Thymus (tissue), 14 donors: ENCODE measurements at places on chromosomes 16 and 17.

DNA sequence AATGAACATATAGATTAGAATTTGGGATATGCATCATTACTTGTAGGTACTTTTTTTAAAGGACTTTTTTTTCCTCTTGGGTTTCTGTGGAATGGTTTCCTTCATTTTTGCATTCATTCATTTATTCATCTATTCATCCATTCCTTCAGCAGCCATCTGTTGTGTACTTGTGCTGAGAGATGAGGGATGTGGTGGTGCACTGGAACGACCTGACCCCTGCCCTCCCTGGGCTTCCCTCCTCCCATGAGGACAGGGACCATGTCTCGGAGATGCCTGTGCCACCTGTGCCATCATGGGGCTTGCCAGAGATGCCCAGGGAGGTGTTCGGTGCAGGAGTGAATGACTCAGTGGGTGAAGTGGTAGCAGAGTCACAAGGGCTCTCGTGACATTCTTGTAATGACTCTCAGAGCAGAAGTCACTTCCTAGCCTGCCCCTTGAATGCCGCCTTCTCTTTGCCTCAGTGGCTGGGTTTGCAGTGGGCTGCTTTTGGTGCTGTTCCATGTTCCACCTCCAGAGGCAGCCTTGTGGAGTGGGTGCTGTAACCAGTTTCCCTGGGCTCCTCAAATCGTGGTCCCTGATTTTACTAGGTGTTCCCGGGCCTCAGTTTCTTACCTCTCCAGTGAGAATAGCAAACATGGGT is 43.9 kb downstream of the CLEC16A start:
- no peak for DNase-seq

GRCh38 chr17:72467841-72468653 is 347.2 kb downstream of the SOX9 start:
- DNase-seq = no peak

GRCh38 chr17:6000426-6000825 is 69.8 kb upstream of the WSCD1 start:
- no peak for DNase-seq

GRCh38 chr17:77501101-77501566 is 360.4 kb downstream of the SEC14L1 start:
- no peak for DNase-seq

- no peak for DNase-seq
Observed at GRCh38 chr17:11176549-11176948, 64.5 kb upstream of the SHISA6 start.

- DNase-seq = no peak
Observed at GRCh38 chr16:65532258-65532657, 410.4 kb upstream of the CDH11 start.

GRCh38 chr17:81727324-81728031 is 15.4 kb downstream of the SLC25A10 start:
- no peak for DNase-seq

DNA sequence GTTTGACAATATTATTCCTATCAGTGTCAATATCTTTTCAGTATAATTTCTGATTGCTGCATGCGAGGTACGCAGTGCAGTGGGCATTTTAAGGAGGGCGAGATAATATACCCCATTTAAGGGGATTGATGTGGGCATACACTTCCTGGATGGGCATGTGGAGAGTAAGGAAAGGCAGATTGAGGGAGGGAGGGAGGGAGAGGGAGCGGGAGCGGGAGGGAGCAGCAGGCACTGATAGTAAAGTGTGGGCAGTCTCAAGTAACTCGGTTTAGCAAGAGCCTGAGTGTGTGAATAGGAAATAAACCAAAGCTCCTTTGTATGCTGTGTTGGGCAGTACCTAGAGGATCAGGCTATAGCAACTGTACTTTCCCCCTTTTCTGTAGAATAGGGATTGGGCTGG is 5.1 kb downstream of the BPTF start:
- no peak for DNase-seq

DNA sequence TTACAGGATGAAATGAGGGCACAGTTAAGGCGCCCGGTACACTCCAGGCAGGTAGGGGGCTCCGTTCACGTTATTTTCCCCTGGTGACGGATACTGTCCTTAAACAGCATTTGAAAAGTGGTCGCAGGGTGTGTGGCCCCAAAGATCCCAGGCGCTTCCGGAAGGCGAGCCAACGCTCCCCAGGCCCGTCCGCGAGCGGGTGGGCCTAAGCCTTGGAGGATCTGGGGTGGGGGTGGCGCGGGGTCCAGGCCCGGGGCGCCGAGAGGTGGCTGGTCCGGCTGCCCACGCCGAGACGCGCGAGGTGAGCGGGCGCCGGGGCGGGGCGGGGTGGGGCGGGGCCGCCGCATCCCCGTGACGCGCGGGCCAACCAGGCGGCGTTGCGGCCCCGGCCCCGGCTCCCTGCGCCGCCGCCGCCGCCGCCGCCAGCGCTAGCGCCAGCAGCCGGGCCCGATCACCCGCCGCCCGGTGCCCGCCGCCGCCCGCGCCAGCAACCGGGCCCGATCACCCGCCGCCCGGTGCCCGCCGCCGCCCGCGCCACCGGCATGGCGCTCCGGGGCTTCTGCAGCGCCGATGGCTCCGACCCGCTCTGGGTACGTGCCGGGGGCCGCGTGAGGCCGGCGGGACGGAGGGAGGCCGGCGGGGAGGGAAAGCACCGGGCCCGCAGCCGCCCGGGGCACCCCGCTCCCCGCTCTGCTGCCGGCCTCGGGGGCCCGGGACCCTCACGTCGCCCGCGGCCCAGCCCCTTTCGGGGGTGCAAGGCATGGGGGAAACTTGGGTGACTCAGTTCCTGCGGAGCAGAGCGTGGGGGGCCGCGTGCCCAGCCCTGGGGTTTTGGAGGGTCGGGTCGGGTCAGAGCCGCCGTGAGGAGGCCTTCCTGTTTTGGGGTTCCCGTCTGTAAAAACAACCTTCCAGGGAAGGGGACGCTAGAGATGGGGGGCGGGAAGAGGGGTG is at the start of gene ABCC1:
TSS of gene ABCC1 (plus strand) at position 407 of the 951 bp plus-strand sequence. CDS start at position 543, 136 bp downstream.
- DNase-seq = no peak

- no peak for DNase-seq
Observed at GRCh38 chr16:1537138-1537577, 3.7 kb downstream of the TMEM204 start.

- no peak for DNase-seq
Observed at GRCh38 chr17:64176556-64176955, 46.6 kb upstream of the ERN1 start.

DNA sequence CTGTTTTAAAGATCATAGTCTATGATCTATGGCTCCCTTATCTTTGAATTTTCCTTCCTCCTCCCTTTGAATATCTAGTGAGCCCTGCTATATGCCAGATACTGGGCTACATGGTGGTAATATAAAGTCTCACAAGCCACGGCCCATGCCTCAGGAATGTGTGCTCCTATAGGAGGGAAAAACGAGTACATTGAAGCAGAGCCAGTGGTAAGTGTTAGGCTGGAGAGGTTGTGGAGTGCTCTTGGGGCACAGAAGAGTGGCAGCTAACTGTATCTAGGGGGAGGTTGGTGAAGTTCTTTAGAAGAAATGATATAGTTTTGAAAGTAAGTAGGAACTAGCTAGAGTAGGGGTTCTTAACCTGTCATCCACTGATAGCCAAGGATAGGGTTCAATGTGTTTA is 105.8 kb upstream of the PMFBP1 start:
- DNase-seq = no peak

DNA sequence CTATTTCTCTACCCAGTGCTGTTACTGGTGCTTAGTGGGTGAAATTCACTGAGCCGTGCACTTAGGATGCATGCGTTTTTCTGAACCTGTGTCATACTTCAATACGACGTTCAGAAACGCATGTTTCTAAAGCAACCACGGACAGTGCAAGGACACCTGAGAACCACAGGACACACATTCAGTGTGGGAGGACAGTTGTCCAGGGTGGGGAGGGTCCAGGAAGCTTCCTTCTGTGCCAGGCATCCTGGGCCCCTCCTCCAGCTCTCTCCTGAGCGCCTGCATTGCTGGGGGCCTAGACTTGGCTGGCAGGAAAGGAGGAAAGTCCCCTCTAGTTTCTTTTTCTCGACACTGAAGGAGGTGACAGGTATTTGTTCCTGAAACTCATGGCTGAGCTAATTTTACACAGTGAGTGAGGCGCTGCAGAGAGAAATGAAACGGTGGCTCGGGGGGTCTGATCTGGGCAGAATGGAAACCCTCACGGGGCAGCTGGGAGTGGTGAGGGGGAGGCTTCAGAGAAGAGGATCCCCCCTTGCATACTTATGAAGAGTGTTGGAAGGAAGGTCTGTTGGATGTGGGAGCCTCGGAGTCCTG is 89.9 kb downstream of the IRF8 start:
- no peak for DNase-seq

GRCh38 chr16:9134739-9135138 is 43.3 kb downstream of the HAPSTR1 start:
- DNase-seq = peak; percentile 48

DNA sequence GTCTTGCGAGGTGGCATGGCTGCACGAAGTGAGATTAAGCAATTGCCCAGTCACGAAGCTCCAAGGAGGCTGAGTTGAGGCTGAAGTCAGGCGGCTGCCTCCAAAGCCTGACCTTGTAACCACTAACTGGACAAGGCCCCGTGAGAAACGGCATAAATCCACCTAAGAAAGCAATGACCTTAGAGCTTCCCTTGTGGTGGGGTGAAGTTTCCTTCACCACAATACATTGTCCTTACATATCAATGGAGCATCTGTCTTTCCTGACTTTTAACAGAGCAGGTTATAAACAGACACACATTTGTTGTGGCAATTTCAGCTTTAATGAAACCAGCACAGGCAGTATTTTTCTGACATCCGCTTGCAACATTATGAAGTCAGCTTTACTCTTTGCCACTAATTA is 2.5 kb upstream of the MED9 start:
- DNase-seq = no peak

DNA sequence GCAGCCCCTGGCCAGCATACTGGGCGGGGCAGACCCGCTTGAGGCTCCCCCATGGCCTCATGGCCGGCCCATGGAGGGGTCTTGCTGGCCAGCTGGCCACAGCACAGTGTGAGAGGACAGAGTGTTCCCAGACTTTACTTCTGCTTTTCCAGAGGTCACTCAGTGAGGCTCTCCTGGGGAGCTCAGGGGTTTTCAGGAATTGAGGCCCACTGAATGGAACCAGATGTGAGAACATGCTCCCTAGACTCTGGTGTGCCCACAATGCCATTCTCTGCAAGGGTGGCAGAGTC is 21.2 kb downstream of the ATP6V0D1 start:
- no peak for DNase-seq

DNA sequence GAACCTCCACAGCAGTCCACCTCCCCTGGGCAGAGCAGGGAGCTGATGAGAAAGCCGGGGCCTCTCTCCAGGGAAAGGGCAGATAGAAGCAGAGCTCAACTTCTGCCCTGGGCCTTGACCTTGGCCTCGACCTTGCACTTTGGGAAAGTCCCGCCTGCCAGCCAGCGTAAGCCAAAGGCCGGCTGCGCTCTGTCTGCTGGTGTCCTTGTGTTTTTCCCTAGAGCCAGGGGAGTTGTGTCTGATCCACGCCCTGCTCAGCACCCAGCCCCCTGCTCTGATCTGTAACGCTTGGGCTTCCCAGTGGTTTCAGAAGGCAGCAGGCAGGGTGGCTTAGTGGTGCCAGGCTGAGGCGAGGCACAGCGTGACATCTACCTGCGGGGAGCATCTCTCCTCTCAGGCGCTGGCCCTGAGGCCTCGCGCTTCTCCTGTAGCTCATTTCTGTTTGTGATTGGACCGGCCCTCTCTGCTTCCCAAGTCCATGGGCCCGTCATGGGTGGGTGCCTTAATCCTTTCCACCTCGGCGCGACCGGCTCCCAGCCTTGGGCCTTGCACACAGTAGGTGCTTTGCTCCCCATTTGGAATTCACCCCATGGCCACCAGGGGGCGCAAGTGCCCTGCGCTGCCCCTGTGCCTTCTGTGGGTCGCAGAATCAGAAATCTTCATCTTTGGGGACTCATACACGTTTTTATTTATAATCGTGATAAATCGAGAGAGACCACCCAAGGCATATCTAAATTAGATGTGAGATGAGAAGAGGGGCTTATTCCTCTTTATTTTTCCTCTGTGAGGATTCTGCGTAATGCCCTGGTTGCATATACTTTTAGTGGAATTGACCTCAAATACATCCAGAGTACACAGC is 24.2 kb downstream of the SGSH start:
- DNase-seq = peak; percentile 33

DNA sequence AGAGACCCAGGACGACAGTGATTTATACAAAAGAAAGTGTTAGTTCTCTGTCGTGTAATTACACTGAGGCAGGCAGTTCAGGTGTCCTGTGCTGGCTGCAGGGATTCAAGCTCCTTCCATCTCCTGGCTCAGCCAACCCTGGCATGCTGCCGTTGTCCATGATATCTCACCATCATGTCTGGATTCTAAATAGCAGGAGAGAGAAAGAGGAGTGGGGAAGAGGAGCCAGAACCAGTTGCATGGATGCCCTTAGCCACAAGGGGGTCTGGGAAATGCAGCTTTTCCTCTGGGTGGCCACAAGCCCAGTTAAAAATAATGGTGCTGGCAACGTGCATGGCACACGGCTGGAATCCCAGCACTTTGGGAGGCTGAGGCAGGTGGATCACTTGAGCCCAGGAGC is 9.7 kb downstream of the C16orf54 start:
- no peak for DNase-seq

DNA sequence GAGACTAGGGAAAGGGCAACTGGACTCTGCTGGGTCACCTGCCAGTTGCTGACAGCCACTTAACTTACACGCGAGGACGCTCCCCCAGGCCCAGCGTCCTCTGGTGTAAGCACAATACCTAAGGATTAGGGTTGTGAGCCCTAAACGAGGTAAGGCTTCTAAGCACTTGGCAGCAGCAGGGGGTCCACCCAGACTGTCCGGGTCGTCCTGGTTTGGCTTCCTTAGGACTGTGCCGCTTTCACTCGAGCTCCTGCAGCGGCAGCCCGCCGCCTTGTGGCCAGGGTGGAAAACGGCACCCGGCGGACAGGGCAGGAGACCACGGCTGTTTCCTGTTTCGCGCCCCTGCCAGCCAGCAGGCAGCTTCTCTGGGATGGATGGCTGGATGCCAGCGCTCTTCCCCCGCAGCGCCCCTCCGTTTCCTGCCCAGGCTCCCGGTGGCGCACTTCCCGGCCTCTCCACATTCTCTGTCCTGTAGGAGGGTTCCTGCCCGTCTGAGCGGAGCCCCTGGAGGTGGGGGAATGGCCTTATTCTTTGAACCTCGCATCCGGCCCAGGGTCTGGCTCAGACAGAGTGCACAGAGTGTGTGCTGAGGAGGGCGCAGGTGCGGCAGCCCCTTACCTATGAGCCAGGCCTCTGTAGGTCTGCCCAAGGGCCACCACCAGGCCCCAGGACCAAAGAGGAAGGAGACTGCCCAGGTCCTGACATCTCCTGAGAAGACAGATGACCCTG is 47.0 kb upstream of the AMZ2 start:
- DNase-seq = peak; percentile 54

DNA sequence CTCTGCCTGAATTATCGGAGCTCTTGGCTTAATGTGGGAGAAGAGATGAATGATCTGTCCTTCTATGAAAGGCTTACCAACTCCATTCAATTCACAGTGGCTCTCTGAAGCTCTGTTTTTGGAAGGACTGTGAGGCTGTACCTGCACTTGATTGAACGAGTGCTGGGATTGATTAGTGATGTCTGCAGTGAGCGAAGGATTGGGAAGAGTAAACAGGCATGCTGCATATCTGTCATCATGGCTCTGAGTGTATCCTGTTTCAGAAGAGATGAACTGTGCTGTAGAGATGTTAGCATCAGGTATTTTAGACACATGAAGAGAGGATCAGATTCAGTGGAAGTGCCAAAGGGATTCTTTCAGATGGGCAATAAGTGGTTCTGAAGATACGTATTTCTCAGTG is 564.0 kb downstream of the MAF start:
- no peak for DNase-seq

GRCh38 chr16:3020604-3021448 is 658 bp downstream of the TNFRSF12A start:
- no peak for DNase-seq
